Glomerular endothelial cell (primary cell): ENCODE measurements at places on chromosomes 4 and X. TPM values are rescaled to one million over a fixed set of nuclear protein-coding genes. Genes with fewer than 3 reads are reported as not detected.
A peak's percentile ranks its signal among the peaks of the same experiment; 100 is the strongest.

CT45A1 gene
- not detected in 2 replicates for total RNA-seq

XAGE3 gene
- not detected in 2 replicates for total RNA-seq

GRCh38 chr4:98515470-98515809 lies 143.0 kb downstream of the TSPAN5 start:
- DNase-seq = no peak

DNA sequence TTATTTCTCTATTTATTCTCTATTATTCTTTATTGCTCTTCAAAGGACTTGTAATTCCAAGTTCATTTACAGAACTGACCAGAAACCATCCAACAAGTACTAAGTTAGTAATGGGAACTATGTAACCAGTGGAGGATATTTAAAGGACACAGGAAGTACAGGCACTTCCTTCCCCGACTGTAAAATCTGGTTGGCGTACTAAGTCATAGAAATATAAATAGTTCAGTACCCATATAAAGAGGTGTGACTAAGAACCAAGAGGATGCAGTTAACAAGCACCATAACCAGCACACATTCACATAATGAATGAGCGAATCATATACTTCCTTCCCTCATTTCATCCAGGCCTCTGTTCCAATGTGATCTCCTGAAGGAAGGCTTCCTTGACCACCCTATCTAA lies 3.6 kb upstream of the EIF4E start:
- DNase-seq = peak; percentile 68

GRCh38 chr4:54277691-54278090 lies 48.6 kb downstream of the PDGFRA start:
- peak; percentile 69 for DNase-seq

GRCh38 chr4:79025170-79025569 lies 85.9 kb upstream of the PAQR3 start:
- no peak for DNase-seq

DNA sequence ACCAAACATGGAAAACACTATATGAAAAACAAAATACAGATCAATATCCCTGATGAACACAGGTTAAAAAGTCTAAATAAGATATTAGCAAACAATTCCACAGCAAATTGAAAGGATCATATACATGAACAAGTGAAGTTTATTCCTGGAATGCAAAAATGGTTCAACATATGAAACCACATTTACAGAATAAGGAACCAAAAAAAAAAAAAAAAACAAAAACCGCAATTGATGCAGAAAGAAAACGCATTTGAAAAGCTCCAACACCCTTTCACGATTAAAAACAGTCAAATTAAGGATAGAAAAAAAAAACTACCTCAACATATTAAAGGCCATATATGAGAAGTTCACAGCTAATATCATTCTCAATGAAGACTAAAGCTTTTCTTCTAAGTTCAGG lies 45.4 kb upstream of the STS start:
- DNase-seq = no peak

GRCh38 chr4:177607111-177607573 lies 164.9 kb upstream of the AGA start:
- no peak for DNase-seq

GRCh38 chr4:95640311-95640710 lies 91.5 kb upstream of the UNC5C start:
- no peak for DNase-seq

DNA sequence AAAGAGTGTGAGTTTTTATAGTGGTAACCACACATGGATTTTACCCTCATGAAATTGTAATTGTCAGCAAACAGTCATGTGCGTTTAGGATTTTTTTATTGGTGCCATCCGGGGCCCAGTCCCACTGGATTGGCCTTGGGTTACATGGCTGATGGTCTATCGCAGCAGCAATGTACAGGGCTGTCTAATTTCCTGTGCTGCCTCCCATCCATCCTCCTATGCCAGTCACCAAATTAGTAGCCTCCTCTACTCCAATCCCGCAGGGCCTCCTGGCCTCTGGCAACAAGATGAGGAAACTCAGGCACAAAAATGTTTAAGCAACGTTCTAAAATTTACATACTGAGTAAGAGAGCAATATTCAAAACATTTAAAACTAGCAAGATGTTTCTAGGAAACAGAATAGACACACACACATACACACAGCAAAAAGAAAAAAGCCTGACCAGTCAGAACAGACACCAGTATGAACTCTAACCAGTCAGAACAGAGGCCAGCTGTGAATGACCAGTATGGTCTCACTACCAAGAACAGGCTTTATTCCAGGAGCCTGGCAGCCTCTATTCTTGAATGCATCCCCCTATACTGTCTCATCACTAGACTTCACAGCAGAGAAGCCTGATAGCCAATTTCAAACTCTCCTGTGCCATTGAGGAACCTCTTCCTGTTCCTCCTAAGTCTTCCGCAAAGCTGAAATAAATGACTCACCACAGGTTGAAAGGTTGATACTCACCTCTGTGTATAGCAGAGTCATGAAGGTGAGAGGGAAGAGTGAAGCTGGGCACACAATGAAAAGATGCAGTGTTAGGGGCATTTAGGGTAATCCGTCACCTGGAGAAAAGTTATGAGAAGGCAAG lies 42.6 kb downstream of the CHRNA9 start:
- no peak for DNase-seq

- DNase-seq = no peak
Measured at GRCh38 chrX:57583477-57583876, 8.3 kb upstream of the ZXDB start.
